ENCODE measurements at places on chromosomes 4 and X.

GRCh38 chr4:75434105-75434504 is 80.1 kb downstream of the RCHY1 start:
- no peak for DNase-seq

GRCh38 chrX:136529795-136530194 is 2.2 kb upstream of the VGLL1 start:
- DNase-seq = no peak

DNA sequence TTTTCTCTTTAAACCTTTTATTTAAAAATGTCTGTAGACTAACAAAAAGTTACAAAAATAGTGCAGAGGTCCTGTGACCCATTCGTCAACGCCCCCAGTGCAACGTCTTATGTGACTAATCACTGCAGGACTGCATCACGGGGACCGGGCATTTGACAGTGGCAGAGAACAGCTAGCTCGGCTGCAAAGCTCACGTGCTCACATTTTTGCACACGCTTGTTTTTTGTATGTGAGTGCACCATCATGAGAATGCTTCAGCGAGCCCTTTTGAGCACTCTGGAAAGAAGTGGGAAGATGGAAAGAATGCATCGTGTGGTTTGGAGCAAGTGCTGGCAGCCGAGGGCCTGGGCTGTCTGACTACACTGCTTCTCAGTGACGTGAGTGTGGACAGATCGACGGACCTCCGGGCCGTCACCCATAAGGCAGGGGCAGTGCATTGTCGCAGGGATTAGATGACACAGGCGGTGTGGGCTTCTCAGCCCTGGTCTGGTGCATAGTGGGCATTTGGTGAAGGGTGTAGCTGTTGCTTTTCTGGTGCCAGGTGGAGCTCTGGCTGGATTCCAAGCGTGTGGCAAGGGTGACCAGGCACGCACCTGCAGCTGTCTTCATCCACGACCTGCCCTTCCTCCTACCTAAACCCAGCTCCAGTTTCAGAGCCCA is 17.7 kb downstream of the SPON2 start:
- DNase-seq = no peak

DNA sequence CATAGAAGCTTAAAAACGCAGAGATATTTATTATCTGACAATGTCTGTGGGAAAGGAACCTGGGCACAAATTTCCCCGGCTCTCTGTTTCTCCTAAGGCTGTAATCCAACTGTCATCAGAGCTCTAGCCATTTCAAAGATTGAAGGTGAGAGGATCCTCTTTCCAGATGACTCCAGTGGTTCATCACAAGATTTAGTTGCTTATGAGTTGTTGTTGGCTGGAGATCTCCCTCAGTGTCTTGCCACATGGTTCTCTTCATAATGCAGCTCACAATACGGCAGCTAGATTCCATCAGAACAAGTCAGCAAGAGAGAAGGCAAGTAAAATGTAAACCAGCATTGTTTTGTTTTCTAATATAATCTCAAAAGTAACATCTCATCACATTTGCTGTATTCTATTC is 369.4 kb downstream of the GASK1B start:
- no peak for DNase-seq

GRCh38 chr4:10212400-10212799 is 95.8 kb upstream of the WDR1 start:
- DNase-seq = no peak

GRCh38 chr4:186554914-186555827 is at the start of gene MTNR1A:
MTNR1A (minus strand) TSS chr4:186555567; CDS start chr4:186555365, 202 bp downstream.
- DNase-seq = peak; percentile 51

DNA sequence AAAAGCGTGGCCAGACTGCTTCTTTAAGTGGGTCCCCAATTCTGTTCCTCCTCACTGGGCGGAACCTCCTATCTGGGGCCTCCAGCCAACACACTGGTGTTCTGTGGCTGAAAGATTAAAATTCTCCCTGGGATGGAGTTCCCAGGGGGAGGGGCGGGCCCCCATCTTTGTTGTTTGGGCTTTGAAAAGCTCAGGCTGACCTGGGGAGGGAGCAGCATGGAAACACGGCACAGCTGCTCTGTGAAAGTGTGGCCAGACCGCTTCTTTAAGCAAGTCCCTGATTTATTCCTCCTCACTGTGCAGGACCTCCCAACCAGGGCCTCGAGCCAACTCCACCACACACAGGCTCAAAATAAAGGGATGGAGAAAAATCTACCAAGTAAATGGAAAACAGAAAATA is 219.5 kb downstream of the TMEM47 start:
- DNase-seq = no peak

- DNase-seq = no peak
Measured at GRCh38 chr4:141409556-141409955, 188.9 kb downstream of the ZNF330 start.

DNA sequence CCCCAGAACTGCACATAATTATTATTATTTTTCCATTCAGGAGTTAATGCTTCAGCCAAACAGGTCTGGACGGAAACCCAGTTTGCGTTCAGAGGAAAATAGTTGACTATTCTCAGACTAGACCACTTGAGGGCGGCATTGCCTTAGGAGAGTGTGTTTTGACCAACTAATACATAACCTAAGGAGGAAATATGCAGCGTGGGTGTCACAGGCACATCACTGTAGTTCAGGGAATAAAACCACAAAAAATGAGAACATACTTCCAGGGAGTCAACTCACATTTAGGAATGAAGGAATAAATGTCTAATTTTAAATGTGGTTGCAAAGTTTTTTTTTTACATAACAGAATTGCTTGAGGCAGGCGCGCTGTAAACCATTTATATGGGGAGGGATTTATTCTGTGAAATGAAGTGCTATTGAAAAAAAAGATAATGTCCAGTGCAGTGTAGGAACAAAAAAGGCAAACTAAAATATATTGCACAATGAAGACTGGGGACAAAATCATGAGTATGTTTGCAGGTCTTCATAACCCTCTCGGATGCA is 93.3 kb downstream of the SYNPO2 start:
- DNase-seq = peak; percentile 51

GRCh38 chr4:154573190-154573870 is 10.5 kb downstream of the FGB start:
- DNase-seq = no peak

Data from progenitor cell of endocrine pancreas (in vitro differentiated cells).